SW480 (cell line): ENCODE measurements at places on chromosomes 7 and 10.
A peak's percentile ranks its signal among the peaks of the same experiment; 100 is the strongest.

GRCh38 chr10:20195076-20195475, 378.8 kb downstream of the PLXDC2 start:
- no peak for DNase-seq

DNA sequence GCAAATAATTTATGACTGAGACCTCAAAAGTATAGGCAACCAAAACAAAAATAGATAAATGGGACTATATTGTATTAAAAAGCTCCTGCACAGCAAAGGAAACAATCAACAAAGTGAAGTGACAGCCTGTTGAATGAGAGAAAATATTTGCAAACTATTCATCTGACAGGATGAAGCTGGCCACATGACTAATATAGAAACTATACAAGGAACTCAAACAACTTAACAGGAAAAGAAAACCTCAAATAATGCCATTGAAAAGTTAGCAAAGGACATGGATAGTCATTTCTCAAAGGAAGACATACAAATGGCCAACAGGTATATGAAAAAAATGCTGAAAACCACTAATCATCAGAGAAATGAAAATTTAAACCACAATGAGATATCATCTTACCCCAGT, 245.1 kb downstream of the STK31 start:
- peak; percentile 22 for DNase-seq

GRCh38 chr10:73509695-73510094, 13.9 kb upstream of the PPP3CB start:
- DNase-seq, result no peak

- DNase-seq, result no peak
Measured at GRCh38 chr7:149766135-149766675, 7.2 kb downstream of the ZNF467 start.

DNA sequence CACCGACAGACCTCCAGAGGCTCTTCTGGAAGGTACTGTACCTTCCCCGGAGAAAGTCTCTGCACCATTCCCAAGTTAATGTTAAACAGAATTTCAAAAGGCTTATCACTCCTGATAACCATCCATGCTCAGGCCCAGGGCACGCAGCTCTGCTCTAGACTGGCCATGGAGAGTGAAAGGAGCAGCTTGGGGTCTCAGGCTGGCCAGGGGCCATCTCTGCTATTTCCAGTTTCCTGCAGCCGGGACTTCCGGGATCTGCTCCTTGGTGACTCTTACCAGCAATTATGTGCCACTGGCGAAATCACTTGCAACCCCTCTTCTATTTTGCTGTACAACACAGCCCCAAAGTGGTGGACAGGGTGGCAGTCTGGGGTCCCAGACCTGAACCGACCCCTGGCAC, 6.0 kb downstream of the CLDN15 start:
- no peak for DNase-seq

GRCh38 chr7:27132214-27132613, 1.7 kb upstream of the HOXA4 start:
- no peak for DNase-seq

DNA sequence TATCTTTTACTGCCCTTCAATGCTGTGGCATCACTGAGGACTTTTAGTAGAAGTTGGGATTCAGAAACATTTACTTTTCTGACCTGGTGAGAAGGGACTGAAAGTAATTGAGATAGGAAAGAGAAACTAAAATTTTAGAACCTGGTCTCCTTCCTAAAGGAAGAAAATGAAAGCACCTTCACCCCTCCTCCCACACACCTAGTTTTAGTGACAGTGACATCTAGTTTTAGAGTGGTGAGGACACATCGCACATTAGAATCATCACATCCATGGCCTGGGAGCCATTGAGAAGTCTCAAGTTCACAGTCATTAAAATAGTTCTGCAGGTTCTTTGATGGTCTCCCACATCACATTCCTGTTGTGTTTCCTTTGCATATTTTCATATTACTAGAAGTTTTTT, 16.1 kb downstream of the TAS2R41 start:
- no peak for DNase-seq

- DNase-seq, result peak; percentile 79
Measured at GRCh38 chr10:71771821-71772617, 1.3 kb downstream of the VSIR start.

GRCh38 chr7:36765605-36766004, 41.3 kb upstream of the AOAH start:
- DNase-seq, result peak; percentile 36

- no peak for DNase-seq
Measured at GRCh38 chr10:78808736-78809367, 259.9 kb upstream of the ZMIZ1 start.

DNA sequence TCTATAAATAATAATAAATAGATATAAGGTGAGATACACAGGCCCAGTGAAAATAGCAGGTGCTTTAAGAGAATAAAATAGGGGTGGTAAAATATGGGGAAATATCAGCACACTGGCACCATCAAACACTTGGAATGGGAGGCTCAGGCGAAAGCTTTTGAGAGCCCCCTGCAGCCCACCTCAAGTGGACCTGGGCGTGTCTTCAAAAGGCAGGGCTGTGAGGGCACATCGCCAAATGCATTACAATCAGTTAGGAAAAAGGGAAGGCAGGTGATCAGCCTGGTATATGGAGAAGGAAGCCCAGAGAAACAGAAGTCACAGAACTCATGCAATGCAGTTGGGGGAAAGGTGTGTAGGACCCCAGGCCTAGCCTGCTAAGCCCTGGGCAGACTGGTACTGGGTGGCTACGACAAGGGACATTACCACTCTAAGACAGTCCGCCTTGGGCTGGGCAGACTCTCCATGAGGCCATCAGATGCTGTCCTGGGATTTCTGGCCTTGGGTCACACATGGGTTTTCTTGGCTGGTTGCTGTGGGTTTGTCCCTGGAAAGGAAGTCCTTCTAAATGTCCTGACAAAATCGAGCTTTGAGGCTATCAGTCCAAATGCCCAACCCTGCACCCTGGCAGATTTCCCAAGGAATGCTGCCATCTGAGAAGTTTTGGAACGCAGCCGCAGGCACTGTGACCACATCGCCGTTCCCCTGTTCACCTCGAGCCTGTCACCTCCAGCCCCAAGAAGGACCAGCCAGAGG, 330.6 kb downstream of the GRID1 start:
- DNase-seq, result no peak

DNA sequence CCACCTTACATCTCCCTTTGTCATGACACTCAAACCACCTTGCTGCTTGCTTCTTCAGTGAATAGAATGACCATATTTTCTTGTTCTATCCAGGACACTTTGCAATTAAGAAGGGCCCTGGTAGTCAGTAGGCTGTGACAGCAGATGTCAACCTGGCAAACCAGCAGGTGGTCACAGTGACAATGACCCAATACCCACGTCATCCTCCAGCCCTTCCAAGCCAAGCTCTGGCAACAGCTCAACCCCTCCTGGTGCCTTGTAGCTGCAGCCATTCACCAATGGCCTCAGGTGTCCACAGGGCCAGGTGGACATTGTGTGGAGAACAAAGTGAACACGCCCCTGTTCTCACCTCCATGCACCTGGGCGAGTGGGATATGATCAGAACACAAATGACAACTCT, 87.6 kb upstream of the MACROH2A2 start:
- DNase-seq, result no peak

GRCh38 chr10:78634389-78634815, 434.4 kb upstream of the ZMIZ1 start:
- DNase-seq, result peak; percentile 41

DNA sequence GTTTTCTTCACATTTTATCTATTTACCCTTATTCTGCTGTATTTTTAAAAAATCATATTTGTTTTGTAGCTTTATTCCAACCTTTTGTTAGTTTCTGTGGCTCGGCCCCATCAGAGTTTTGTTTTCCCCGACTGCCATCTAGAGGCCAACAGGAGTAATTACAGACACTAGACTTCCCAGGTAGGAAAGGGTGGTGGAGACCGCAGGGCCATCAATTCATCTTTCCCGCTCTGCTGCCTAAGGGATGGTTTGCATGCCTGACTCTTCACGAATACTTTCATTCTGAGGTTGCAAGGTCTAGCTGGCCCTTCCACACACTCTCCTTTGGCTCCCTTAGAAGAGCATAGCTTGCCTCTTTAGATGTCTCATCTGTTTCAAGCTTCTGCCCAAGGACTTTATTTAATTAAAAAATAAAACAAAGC, 38.3 kb downstream of the LYZL2 start:
- peak; percentile 54 for DNase-seq

DNA sequence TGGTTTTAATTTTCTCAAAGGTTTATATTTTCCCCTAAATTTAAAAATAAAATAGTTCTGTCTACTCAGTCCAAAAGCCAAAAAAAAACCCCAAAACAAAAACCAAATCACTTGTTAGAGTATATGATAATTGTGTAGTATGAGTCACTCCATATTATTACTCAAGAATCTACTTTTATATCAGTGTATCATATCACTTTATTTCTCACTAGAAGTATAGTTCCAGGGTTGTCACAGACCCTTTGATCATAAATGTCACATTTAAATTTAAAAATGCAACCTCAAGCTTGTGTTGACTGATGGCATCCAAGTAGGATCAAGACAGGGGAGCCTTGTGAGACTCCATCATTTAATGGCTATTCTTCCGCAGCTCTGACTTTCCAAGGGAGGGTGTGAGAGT, 61.0 kb downstream of the PAPSS2 start:
- no peak for DNase-seq

DNA sequence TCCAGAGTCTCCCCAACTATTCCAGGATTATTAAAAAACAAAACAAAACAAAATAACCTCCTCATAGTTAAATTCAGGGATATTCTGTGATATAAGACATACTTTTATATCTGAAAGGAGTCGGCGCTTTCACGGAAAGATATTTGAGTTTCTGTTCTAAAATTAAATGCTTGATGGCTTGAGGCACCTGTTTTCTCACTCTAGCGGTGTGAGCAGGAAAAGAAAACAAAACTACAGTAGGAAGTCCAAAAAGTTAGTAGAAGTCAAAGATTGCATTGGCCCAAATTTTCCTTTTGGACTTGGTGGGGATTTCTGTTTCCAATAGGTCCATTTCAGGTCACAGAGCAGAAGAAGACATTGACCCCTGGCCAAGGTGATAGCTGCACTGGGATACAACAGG, 716.1 kb upstream of the POT1 start:
- DNase-seq, result no peak

GRCh38 chr10:128992770-128993169, 474.3 kb upstream of the MGMT start:
- no peak for DNase-seq

- peak; percentile 86 for DNase-seq
Measured at GRCh38 chr10:96374985-96375830, 16.4 kb upstream of the OPALIN start.

DNA sequence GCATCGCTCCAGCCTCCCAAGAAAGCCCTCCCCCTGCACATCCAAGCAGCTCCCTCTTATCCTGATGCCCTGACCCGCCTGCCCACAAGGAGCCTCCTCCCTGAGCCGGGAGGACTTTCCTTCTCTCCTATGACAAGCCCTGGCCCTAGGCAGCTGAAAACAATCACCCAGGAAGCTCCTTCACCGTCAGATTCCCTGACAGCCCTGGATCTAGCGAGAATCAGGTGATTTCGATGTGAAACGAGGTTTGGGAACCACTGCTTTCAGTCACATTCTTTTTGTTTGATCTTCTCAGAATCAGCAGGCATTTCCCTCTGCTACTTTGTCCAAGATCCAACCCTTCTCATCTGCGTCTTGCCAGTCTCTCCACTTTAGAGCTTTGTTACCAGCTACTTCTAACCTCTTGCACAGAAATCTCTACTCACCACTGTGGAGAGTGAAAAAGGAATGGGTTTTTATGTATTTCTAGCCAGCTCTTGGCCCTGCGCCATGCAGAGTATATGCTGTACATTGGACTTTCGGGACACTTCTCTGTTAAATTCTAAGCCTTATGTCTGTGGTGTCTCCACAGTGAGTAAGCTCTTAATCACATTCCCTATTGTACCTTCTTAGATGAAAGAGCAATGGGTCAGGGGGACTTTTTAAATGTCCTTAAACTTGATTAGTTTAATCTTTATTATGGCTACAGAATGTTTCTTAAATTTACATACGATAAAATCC, 253.2 kb upstream of the C7orf33 start:
- no peak for DNase-seq

DNA sequence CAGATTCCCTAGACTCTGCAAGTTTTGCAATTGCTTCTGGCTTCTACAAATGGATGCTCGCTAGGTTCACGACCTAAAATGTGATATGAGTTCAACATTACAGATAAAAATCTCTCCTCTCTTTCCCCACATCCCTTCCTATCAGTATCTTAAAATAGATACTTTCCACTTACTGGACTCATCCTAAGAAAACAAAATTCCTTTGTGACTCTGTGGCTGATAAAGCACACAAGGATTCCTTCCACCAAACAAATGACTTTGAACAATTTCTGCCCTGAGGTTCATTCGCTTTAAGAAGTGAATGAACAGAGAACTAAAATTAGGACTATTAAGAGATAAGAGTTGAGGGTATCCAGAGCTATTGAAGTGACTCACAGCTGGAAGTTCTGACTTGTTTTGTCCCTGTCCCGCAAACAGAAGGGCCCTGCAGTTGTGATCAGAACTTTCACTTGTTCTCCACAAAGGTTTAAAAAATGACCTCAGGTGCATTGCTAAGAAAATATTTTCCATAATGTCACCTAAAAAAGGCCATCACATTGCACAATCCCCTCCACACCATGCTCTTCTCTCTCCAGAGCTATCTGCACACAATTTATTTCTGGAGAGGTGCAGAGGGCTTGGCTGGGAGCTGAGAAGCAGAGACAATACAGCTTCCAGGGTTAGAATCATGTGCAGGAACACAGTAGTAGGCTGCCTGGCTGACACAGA, 96.1 kb downstream of the PIP4K2A start:
- DNase-seq, result no peak

GRCh38 chr10:4514445-4515108, 311.4 kb upstream of the AKR1E2 start:
- DNase-seq, result no peak

DNA sequence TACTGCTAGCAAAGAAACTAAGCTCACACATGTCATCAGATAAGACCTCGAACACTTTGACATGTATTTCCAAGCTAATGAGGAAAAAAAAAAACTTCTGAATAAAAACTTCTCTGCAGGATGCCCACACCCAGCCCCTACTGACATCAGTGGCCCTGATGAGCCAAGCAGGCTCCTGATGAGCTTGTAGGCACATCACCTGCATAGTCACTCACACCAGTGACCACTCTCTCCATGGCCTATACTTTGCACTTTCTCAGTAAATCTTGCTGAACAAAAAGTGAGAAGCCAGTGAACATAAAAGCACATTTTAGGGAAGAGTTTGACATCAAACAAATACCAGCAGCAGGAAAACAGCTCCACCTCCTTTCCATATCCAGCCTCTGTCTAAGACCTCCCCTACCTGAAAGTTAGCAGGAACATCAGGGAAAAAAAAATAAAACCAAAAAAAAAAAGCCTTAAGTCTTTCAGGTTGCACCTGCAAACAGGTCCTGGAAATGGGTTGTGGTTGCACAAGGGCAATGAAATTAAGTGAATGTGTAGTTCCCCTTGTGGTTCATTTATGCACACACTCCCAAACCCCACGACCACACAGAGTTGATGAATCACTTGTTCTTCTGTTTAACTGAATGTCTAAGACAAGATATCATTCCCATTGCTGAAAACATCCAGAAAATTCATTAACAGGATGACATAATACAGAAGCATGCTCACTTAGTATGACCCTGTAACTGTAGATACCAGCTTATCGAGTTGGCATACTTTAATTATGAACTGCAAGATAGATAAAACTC, 205.2 kb upstream of the PDE1C start:
- peak; percentile 19 for DNase-seq

GRCh38 chr10:72073708-72074573, 14.4 kb downstream of the SPOCK2 start:
- DNase-seq, result no peak

GRCh38 chr10:27986821-27987220, 12.1 kb downstream of the ODAD2 start:
- DNase-seq, result no peak
